LoVo (cell line): ENCODE measurements at places on chromosomes 1 and 21.

- DNase-seq, result peak; percentile 66
Measured at GRCh38 chr1:27144049-27144748, 10.7 kb downstream of the SLC9A1 start.

DNA sequence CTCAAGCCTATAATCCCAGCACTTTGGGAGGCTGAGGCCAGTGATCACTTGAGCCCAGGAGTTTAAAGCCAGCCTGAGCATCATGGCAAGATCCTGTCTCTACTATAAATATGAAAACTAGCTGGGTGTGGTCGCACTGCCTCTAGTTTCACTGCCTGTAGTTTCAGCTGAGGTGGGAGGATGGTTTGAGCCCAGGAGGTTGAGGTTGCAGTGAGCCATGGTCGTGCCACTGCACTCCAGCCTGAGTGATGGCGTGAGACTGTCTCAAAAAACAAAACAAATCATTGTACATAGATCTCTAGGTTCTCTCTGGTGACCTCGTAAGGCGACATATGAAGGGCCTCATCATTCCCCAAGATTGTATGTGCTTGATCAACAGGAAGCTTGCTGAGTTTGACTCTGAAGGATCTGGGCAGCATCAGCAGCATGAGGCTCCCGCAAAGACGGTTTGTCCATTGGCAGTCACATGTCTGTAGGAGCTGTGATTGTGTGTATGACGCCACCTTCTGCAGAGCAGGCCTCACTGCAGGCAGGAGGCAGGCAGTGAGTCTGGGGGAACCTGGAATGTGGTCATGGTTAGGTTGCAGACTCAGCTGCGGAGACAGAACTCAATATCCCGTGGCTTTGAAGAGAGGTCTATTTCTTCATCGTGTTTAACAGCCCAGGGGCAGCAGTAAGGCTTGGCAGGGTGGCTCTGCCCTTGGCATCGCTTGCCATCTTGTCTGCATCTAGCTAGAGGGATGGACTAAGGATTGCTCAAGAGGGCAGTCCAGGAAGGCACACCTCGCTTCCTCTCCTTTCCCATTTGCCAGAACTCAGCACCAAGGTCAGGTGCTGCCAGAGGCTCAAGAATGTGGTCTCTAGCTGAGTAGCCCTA, 14.0 kb downstream of the ATP5PO start:
- DNase-seq, result no peak

DNA sequence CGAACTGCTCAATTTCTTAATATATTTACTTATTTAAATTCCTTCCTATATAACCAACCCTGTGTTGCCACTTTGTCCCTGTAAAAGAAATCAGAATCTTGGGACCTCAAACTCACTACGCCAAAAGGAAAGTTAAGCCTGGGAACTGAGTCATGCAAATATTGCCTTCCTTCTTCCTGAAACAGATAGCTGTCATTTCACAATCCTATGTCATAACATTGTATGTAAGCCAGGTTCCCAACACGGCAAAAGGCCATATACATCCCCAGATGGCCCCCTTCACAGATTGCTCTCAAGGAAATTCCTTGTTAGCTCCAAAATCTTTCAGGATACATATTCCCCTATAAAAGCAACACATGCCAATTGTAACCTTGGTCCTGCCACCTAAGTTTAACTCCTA, 39.7 kb downstream of the C21orf91 start:
- DNase-seq, result no peak

- DNase-seq, result no peak
Measured at GRCh38 chr1:70754701-70755100, 292.9 kb downstream of the PTGER3 start.

DNA sequence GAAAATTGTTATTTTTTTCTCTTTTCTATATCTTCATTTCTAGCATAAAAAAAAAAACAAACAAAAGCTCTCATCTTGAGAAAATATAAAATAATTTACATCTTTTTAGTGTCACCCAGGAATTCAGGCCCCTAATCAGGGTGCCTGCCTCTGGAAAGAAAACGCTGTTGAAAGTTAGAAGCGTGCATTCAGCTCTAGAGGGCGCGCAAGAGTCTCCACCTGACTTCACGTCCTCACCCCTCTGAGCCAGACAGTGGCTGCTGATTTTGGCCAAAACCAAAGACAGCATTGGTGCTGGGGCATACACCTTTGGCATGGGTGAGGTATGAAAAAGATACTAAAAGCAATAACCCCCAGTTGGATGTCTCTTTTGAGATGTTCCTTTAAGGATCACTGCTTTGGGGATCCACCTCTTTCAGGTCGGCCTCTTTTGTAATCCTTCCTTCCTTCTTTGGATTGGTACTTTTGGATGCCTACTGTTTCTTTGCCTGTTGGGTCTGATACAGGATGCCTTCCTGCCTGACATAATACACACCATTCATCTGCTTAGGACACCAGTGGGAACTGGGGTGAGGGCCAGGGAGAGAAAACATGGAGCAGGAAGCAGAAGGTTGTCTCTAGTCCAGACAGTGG, 77.6 kb upstream of the CHRM3 start:
- DNase-seq, result peak; percentile 28

GRCh38 chr1:76868154-76868882, 1.0 kb downstream of the ST6GALNAC5 start:
- no peak for DNase-seq

- DNase-seq, result no peak
Measured at GRCh38 chr1:207954104-207954503, 43.2 kb upstream of the CD34 start.

DNA sequence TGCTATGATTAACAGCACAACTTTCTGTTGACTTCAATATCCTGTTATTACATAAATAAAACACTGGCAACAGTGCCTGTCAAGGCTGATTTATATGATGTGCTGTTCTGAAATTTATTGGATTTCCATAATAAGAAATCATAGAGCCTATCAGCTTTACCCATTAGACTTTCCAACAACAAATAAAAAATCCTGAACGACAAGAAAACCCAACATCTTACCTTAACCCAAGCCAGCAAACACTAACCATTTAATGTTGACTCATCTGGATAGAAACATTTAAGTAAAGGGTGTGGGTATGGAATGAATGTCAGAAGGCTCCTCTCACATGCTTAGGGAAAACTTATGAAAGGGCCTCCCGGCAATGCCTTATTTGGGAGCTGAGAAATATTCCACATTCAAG, 165.1 kb downstream of the SLC45A1 start:
- DNase-seq, result no peak

DNA sequence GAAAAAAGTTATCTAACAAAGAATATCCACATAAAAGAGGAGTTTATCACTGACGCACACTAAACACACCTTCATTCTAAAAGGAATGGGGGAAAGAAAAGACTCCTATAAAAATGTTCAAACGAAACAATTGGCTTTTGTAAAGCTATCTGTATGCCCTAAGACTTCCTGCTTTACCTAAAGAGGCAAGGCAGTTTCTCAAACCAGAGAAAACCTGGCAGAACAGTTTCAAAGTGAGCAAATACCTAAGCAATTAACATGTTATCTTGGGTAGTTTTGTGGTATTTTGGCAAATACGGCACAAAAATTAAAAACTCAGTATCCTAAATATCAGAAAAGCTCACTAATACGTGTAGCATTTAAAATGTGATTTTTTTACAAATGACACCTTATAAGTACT, 1.9 kb downstream of the PUM1 start:
- DNase-seq, result peak; percentile 27

DNA sequence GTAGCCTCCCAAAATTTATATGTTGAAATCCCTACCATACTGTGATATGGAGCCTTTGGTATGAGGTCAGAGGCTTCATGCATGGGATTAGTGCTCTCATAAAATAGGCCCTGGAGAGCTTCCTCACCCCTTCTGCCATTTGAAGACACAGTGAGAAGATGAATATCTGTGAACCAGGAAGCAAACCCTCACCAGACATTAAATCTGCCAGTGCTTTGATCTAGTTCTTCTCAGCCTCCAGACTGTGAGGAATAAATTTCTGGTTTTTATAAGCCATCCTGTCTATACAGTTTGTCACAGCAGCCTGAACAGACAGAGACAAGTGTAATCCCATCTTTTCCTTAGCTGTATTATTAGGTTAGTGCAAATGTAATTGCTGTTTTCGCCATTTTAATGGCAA, 88.4 kb downstream of the OLFML2B start:
- DNase-seq, result no peak

DNA sequence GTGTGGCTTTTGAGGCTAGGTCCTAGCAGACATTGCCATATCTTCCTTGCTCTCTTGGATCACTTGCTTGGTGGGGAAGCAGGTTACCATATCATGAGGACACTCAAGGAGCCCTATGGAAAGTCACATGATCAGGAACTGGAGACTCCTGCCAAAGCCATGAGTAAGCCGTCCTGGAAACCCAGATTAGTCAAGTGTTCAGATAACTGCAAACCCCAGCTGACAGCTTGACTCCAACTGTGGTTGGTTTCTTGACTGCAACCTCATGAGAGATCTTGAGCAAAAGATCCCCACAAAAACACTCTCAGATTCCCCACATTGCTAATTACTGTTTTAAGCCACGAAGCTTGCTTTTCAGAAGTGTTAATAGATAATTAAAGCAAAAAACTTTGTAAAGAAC, 58.6 kb downstream of the CACNA1E start:
- DNase-seq, result no peak

- DNase-seq, result no peak
Measured at GRCh38 chr1:43552059-43552742, 21.5 kb downstream of the PTPRF start.
